Pericardium fibroblast (primary cell): ENCODE measurements at places on chromosomes 11 and 22. TPM values are rescaled to one million over a fixed set of nuclear protein-coding genes. Genes with fewer than 3 reads are reported as not detected.

EFCAB6 gene
- total RNA-seq, result 1.0 and 1.5 TPM in 2 replicates

TP53I11 gene
- 157 and 283 TPM in 2 replicates for total RNA-seq

SLC35F2 gene
- total RNA-seq, result 4.4 and 10.8 TPM in 2 replicates

ACTN3 gene
- under 0.01 and 0.26 TPM in 2 replicates for total RNA-seq

SCGB1A1 gene
- total RNA-seq, result not detected in 2 replicates

CYP2D6 gene
- total RNA-seq, result 2.3 TPM in 1 of 2 replicates, not detected in the other

SELENOM gene
- 226 and 303 TPM in 2 replicates for total RNA-seq

ZPR1 gene
- 25.9 and 54.7 TPM in 2 replicates for total RNA-seq

TIMP3 gene
- 157 and 301 TPM in 2 replicates for total RNA-seq

OR51E1 gene
- total RNA-seq, result not detected in 2 replicates

IGSF9B gene
- 0.51 and 1.6 TPM in 2 replicates for total RNA-seq
